Stimulated activated CD8-positive, alpha-beta memory T cell treated with anti-CD3 and anti-CD28 coated beads, Interleukin-15, amount 100 ng/mL, for 48 hours (primary cell): ENCODE measurements at places on chromosomes 1 and 21.
A peak's percentile ranks its signal among the peaks of the same experiment; 100 is the strongest.

DNA sequence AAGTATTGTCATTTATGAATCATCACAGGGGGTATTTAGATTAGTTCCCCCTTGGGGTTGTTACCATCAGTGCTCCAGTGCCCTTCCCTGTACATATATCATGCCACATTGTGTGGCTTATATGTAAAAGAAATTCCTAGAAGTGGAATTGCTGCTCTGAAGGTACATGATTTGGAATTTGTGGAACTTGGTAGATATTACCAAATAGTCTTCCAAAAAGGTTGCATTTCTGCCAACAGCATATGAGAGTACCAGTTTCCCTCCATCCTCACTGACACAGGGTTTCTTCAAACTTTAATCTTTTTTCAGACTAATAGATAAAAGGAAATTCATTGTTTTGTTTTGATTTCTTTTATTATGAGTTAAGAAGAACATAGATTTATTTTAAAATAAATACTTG lies 41.3 kb downstream of the AKNAD1 start:
- DNase-seq = no peak

DNA sequence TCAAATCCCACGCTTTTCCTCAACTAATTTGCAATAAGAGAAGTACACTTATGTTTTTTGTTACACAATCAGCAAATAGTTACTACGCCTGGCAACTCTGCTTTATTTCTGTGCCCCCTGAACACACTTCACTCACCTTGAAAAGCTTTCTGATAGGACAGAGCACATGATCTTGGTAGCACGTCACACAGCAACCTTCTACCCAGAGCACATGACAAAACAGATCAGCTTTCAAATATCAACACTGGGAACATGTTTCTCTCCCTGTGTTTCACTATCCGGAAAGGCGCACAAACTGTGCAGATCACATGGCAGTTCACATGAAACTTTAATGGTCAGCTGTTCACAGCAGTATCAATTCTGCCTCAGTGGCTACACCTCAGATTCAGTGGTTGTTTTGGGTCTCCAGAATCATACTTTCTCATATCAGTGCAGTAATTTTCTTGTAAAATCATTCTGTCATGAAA lies 2.2 kb downstream of the SLC19A2 start:
- DNase-seq = no peak

DNA sequence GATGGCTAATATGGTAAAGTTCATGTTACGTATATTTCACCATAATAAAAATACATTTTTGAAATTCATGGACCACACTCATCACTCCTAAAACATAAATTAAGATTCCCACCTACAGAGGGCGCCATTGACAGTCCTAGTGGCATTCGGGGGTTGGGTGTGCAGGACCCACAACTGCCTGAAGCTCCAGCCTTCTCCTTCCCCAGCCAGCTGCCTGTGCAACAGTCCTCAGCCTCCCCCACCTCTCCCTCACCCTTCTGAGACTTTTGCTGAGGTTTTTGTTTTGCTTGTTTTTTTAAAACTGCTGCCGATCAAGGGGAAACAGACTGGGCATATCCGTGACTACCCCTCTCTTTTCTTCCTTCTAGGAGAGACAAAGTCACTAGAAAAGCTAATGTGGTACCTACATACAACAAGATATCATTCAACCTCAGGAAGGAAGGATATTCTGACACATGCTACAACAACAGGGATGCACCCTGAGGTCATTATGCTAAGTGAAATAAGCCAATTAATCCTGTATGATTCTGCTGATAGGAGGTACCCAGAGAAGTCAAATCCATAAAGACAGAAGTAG lies 9.2 kb upstream of the EVA1C start:
- DNase-seq = peak; percentile 44

GRCh38 chr1:199377211-199377610 lies 650.3 kb upstream of the NR5A2 start:
- DNase-seq = no peak

GRCh38 chr1:148385371-148386030 lies 97.6 kb downstream of the PPIAL4G start:
- DNase-seq = no peak

GRCh38 chr1:152170287-152170905 lies 11.4 kb upstream of the RPTN start:
- DNase-seq = no peak

DNA sequence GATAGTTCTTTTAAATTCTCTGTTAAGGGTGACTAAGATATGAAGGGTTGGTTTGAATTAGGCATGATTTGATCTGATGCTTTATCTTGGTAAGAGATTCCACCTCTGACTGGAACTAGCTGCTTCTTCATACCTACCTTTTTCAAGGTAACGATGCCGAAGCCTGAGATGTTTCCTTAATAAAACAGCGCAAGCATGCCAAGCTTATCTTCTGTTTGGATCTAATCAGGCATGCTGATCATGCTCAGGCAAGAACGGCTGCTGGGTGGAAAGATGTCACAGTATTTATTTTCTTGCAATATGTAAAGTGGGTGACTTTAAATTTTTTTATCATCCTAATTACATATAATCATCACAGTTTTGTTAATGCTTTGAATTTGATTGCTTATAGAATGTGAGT lies 148.7 kb downstream of the ADGRL2 start:
- DNase-seq = no peak

DNA sequence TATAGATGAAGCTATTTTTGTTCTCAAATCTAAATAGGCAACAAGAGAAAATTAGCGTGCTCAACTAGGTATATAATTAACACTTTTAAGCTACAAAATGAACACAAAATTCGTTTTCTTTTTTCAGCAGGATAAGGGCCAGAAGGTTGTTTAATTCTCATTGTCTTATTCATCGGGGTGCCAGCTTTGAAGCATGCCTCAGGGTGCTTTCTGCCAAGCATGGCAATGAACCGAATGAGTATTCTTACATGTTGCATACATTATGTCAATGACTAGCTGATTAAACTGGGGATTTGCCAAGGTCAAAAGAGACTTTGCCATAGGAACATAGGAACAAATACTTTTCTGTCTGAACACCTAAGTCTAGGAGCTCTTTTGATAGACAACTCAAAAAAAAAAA lies 102.0 kb upstream of the MAP1LC3C start:
- no peak for DNase-seq

DNA sequence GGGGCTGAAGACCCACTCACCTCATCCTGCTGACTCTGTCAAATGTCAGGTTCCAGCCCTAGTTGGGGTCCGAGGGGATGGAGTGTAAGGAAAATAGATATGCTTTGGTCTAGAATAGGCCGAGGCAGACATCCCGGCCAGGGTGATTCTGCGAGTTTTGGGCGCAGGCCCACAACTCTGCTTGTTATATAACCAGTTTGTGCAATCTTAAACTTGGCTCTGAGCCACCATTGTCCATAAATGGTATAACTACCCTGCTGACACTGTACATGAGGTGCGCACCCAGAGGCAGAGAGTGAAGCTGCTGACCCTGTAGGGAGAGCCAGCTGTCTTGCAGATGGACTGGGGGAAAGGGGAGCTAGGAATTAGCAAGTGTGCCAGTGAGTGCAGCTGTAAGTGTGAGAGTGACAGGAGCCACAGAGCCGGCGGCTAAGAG lies 1388.8 kb downstream of the AMY1C start:
- DNase-seq = no peak
